ENCODE measurements at places on chromosomes 2 and 18.

GRCh38 chr2:150832686-150833085 lies 345.2 kb upstream of the RND3 start:
- no peaks in the 10 kb centered on the region for H3K36me3 ChIP-seq
- DNase-seq: no peak
- H3K27me3 ChIP-seq: no peaks in the 10 kb centered on the region
- no peaks in the 10 kb centered on the region for H3K4me1 ChIP-seq
- no peak overlapping the region for H3K4me3 ChIP-seq
- no peak overlapping the region for H3K27ac ChIP-seq

GRCh38 chr2:17262854-17263569 lies 255.2 kb downstream of the RAD51AP2 start:
- H3K27ac ChIP-seq: no peak overlapping the region
- DNase-seq: no peak
- no peaks in the 10 kb centered on the region for H3K27me3 ChIP-seq
- no peaks in the 10 kb centered on the region for H3K36me3 ChIP-seq
- H3K4me1 ChIP-seq: no peaks in the 10 kb centered on the region

GRCh38 chr2:209633911-209634310 lies 137.7 kb upstream of the UNC80 start:
- H3K4me3 ChIP-seq: no peak overlapping the region
- no peak overlapping the region for H3K27ac ChIP-seq
- no peaks in the 10 kb centered on the region for H3K36me3 ChIP-seq
- peaks cover 22% of the 10 kb centered on the region for H3K4me1 ChIP-seq
- no peak for DNase-seq

- H3K36me3 ChIP-seq: no peaks in the 10 kb centered on the region
- H3K4me3 ChIP-seq: no peak overlapping the region
- DNase-seq: no peak
- no peaks in the 10 kb centered on the region for H3K27me3 ChIP-seq
- peaks cover 6% of the 10 kb centered on the region for H3K4me1 ChIP-seq
These were observed 61.3 kb upstream of the FHL2 start for GRCh38 chr2:105460048-105460732.

DNA sequence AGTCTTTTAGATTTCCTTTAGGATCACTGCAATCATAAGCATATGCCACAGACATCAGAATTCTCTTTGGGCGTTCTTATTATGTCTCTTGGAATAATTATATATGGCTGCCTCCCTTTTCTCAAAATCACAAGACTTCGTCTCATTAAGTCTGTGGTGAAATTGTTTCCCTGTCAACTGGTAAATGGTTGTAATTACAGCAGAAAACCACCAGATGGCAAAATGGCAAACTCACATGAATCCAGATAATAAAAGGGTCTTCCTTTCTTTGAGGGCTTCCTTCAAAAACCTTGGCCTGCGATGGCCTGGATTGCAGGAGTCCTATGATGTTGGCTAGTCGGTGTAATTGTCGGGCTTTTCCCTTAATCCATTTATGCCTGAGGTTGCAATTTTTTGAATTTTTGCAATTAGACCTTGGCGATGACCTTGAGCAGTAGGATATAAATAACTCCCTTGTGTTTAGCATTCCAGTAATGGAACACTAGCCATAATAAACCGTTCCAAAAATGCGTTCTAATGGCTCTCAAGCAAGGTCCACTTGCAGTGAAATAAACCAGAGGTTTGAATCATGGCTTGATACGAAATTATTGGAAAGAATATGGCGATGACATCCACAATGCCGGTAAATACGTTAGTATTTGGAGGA lies 656.4 kb downstream of the MBD2 start:
- H3K4me3 ChIP-seq: no peak overlapping the region
- no peak for DNase-seq
- no peaks in the 10 kb centered on the region for H3K4me1 ChIP-seq
- H3K36me3 ChIP-seq: no peaks in the 10 kb centered on the region
- no peak overlapping the region for H3K27ac ChIP-seq

- H3K27ac ChIP-seq: no peak overlapping the region
- H3K4me1 ChIP-seq: no peaks in the 10 kb centered on the region
- no peak overlapping the region for H3K4me3 ChIP-seq
- H3K36me3 ChIP-seq: no peaks in the 10 kb centered on the region
- no peaks in the 10 kb centered on the region for H3K27me3 ChIP-seq
These were observed 237.5 kb downstream of the KLHL29 start for GRCh38 chr2:23622466-23622865.

DNA sequence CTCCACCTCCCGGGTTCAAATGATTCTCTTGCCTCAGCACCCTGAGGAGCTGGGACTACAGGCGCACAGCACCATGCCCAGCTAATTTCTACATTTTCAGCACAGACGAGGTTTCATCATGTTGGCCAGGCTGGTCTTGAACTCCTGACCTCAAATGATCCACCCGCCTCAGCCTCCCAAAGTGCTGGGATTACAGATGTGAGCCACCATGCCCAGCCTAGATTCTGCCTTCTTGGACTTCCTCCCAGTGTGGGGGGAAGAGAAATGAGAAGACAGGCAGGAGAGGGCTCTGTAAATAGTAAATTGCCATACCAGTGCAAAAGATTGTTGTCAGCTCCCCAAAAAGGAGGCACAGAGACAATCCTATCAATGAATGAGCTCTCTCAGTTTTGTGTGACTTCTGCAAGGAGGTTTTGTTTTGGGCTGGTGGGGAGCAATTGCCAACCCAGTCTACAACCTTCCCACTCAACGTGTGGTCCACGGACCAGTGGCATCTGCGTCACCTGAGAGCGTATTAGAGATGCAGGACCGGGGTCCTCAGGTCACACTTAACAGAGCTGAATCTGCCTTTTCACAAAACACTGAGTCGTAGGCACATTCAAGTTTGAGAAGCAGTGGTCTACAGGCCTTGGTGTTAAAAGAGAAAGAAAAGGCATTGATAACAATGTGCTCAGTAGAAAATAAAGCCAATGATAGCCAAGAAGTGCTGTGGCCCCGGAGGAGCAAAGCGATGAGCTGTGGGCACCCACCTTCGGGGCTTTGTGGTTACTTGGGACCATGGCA lies 78.1 kb downstream of the MYCN start:
- no peaks in the 10 kb centered on the region for H3K4me1 ChIP-seq
- H3K27me3 ChIP-seq: no peaks in the 10 kb centered on the region
- no peak overlapping the region for H3K4me3 ChIP-seq
- H3K36me3 ChIP-seq: no peaks in the 10 kb centered on the region

- H3K4me1 ChIP-seq: peaks cover 26% of the 10 kb centered on the region
- H3K27me3 ChIP-seq: no peaks in the 10 kb centered on the region
- no peak overlapping the region for H3K4me3 ChIP-seq
These were observed 217.7 kb downstream of the ZBTB7C start for GRCh38 chr18:48191494-48191893.

GRCh38 chr18:55587418-55588110 lies 428 bp downstream of the TCF4 start:
- no peak for DNase-seq
- H3K4me1 ChIP-seq: peaks cover 38% of the 10 kb centered on the region
- peak overlapping the region; percentile 65 for H3K27ac ChIP-seq
- H3K4me3 ChIP-seq: peak overlapping the region; percentile 89
- H3K27me3 ChIP-seq: no peaks in the 10 kb centered on the region

GRCh38 chr18:8943900-8944870 lies 158.3 kb upstream of the NDUFV2 start:
- no peak for DNase-seq
- no peaks in the 10 kb centered on the region for H3K4me1 ChIP-seq
- H3K27me3 ChIP-seq: no peaks in the 10 kb centered on the region
- H3K4me3 ChIP-seq: no peak overlapping the region
- H3K36me3 ChIP-seq: no peaks in the 10 kb centered on the region
